KBM-7 (cell line): ENCODE measurements at places on chromosomes 4 and X.

DNA sequence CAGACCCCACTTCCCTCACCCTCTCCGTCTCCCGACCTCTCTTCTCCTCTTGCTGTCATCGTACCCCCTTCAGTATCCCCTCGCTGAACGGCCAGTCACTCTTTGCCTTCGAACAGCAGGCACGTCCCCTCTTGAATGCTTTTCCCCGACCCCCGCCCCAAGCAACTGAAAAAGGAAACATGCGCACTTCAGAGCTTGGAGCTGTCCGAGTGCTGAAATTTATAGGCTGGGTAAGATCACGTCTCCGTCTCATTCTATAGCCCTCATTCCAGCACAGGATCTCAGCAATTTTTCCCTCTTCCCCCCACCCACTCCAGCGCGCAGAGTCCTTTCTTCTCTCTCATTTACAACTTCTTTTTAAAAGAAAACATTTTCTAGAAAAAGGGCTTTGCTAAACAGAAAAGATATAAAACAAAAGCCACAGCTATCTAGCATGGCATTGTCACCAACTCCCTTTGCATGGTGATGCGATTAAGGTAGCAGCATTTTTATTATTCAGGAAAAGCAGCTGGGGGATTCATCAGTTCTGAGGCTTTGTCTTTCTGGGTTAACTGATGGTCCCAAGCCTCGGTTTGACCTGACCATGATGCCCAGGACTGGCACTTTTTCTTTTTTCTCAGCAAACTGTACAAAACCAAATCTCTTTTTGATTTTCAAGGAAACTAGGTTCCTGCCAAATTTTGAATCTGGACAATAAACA, at the start of gene GLRA2:
Gene GLRA2, plus strand, starts transcription at position 247 of the 700 bp plus-strand sequence. CDS start 522 bp downstream, outside the sequence.
- peak; percentile 10 for DNase-seq

GRCh38 chr4:2882341-2882740, 38.7 kb downstream of the ADD1 start:
- no peak for DNase-seq

DNA sequence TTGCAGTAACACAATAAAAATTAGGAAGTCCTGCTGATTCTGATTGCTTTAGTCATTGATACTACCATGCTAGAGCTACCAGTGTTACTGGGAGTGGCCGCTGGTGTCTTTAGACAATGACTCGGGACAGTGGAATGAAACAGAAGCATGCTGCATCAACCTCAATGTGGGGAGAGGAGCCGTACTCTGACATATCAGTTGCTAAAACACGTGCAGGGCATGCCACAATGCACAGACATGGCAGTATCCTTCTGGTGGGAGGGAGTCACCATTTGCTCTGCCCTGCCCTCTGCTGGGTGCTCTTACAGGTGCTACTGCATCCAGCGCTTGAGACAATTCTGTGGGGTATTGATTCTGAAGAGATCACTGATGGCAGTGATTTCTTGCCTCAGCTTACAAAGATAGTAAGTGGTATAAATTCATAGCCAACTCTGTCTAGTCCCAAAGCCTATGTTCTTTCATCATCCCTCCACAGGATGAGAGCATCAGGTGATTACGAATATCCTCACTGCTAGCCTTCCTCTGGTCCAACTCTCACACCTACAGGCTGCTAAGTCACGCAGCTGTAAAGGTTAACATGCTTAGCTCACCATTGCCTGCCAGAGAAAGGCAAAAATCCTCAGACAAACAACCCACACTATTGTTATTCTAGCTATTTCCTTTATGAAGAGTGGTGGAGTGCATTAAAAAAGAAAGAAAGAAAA, 43.7 kb downstream of the NSG1 start:
- DNase-seq = peak; percentile 47

DNA sequence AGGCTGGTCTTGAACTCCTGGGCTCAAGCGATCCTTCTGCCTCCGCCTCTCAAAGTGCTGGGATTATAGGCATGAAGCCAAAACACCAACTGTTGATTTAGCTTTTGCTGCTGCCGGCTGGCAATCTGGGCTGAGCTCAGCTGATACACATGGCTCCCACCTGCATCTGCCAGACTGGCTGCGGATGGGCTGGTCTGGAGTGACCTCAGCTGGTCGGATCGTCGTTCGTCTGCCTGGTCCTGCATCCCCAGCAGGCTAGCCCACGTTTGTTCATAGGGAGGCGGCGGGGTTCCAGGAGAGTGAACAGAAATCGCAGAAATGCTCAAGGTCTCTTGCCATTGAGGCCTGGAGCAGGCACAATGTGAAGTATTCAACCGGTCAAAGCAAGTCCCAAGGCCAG, 74.4 kb upstream of the DDX3X start:
- DNase-seq = no peak

DNA sequence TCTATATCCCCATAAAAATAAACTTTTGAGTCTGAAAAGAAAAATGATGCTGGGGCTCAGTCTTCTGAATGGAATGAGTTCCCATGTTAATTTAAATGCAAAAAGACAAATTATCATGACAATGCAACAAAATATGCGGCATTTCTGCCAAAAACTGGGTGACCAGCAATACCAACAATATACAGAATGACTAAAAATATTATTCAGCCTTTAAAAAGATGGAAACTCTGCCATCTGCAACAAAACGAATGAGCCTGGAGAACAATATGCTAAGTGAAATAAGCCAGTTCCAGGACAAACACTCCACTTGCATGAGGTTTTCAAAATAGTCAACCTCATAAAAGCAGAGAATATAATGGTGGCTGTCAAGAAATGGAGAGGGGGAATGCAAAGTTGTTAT, 558.5 kb downstream of the IL15 start:
- DNase-seq = no peak

- no peak for DNase-seq
Measured at GRCh38 chrX:130039847-130040246, 57.4 kb downstream of the BCORL1 start.

- no peak for DNase-seq
Measured at GRCh38 chr4:94650690-94651089, 107.1 kb upstream of the BMPR1B start.

DNA sequence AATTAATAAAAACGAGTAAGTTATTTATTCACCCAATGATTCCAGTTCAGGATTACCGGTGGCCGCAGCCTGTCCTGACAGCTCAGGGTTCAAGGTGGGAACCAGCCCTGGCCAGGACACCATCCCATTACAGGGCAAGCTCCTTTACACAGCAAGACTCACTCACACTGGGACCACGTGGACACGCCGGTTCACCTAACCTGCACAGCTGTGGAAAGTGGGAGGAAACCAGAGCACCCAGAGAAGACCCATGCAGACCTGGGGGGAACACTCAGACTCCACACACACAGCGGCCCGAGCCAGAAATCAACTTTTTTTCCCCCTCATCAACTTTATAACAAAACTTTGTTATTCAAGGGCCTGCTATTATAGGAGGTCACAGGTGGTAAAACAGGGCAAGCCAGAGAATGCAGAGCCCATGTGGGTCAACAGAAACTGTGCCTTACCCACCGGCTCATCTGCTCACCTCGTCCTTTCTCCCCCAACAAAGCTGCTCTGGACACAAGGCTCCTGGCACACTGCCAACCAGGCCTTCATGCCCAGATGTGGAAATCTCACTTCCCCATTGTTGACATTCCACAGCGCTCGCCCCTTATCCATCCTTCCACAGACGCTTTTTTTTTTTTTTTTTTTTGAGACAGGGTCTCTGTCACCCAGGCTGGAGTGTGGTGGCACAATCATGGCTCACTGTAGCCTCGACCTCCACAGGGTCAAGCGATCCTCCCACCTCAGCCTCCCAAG, 8.0 kb upstream of the ODAPH start:
- peak; percentile 40 for DNase-seq

DNA sequence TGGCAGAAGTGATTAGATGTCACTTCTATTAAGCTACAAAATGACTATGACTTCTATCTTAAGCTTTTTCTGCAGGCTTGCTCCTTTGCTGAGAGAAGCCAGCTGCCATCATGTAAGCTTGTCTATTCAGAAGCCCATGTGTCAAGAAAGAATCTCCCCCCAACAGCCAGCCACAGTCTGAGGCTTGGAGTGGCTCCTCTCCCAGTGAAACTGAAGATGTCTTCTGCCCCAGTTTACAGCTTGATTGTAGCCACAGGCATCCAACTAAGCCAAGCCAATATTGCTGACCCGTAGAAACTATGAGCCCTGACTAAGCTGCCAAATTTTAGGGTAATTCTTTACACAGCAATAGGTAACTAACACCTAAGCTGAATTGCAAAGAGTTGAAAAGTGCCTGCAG, 26.7 kb upstream of the SLC10A7 start:
- DNase-seq = no peak

- no peak for DNase-seq
Measured at GRCh38 chr4:172953896-172954568, 214.6 kb upstream of the GALNT7 start.

GRCh38 chrX:66672106-66672505, 33.2 kb upstream of the EDA2R start:
- no peak for DNase-seq

- no peak for DNase-seq
Measured at GRCh38 chrX:155899366-155899765, 18.2 kb downstream of the VAMP7 start.

DNA sequence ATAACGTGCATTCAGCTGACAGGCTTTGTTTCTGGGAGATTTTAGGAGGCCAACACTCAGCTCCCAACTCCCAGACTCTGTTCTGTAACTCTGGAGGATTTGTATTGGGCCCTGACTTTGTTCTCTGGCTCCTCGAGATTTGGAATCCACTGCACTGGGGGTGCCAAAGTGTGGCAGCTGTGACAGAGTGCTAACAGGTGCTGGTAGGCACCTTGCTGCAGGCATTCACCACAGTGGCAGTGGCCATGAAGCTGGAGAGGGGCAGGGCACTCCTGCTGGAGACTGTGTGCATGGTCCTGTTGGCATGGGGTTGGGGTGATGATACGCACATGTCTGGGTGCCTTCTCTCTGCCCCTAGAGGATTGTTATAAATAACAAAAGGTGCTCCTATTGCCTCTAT, 1094.9 kb upstream of the SLIT2 start:
- DNase-seq = no peak

DNA sequence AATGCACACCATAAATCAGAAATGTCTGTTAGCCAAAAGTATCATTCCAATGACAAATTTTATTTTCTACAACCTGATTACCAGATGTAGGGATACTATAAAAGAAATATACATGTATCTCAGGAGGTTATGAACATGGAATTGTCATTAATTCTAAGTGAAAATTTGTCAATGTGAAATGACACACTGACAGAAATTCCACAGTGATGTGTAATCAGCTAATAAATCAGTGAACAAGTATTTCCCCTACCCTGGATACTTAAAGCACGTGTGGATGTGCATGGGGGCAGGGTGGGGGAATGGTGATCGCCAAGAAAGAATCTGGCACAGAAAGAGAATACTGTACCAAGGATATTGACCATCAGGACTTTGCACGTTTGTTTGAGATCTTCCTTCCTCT, 123.6 kb downstream of the SH3RF1 start:
- no peak for DNase-seq

DNA sequence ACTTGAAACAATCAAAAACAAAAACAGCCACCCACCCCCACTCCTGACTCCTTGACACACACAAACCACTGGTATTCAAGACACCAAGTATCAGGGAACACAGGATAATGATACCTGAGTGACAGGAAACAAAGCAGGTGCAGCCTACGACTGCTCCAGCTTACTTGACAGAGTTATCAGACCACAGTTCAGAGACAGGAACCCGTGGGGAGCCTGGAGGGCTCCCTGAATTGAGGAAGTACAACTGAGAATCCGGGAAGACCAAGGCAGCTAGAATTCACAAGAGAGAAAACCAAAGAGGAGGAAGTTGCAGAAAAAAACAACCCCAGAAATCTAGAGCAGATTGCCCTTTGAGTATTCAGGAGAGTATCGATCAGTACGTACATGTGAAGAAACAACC, 20.5 kb downstream of the COMMD8 start:
- peak; percentile 87 for DNase-seq

GRCh38 chr4:84606645-84607044, 23.7 kb downstream of the CDS1 start:
- DNase-seq = no peak

DNA sequence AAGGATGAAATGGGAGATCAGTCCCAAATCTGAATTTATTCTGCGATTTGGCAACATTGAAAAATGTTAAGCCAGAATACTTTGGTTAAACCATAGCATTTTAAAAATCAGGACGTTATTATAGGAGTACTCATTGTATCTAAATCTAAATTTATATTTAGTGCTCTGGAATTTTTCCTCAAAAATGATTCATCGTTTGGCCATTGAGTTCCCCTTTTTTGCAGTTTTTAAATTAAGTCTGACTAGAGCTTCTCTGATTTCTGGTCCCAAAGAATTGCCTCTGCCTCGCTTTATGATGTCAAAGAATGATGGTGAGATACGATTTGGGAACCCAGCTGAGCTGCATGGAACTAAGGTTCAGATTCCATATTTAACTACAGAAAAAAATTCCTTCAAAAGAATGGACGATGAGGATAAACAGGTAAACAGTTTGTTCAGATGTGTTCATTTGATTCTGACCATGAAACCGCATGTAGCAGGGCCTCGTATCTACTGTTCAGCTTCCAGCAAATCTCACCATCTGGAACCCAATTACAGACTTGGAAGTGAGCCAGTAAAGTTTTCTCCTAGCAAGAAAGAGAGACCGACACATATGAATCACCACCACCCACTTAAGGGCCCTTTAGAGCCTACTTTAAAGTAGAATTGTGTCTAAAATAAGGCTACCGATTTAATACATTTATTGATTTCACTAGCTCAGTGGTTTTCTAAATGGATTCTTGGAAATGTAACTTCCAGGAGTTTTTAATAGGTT, 75.6 kb downstream of the REPS2 start:
- DNase-seq = peak; percentile 28

DNA sequence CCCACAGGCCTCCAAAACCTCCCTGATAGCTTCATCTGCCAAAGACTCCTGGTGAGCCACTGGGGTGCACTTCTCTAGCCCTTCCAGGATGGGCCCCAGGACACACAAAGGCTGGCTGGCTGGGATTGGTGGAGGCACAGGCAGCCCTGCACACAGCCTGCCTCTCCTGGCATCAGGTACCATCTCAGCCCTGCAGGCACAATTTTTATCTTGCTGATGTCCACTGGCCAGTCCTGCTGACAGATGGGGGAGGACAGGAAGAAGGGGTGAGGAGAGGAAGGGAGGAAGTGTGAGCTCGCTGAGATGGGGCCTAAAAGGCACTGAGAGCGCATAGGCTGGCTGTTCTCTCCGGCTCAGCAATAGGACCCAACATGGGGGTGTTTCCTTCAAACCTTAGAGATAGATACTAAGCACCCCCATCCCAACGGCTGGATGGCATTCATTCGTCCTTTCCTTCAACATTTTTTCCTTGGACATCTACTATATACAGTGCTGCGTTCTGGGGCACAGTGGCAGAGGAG, 92.7 kb downstream of the PJA1 start:
- no peak for DNase-seq

GRCh38 chrX:113594123-113594841, 753.7 kb upstream of the AMOT start:
- no peak for DNase-seq

- DNase-seq = no peak
Measured at GRCh38 chrX:151743651-151744470, 9.3 kb downstream of the CNGA2 start.

DNA sequence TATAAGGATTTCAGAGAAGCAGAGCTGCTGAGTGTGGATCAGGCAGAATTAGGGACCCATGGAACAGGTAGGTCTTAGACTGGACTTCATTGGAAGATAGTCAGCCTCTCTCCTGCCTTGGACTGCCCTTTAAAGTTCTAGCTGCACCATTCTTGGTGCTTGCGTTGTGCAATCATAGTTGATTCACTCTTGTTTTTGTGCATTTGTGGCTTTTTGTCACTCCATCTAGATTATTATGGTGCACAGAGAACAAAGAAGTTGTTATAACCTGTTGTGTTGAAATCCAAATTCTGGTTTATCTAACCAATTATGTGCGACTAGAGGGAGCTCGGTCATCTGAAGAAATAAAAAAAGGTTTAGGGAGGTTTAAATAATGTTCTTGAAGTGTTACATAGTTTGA, 59.3 kb downstream of the JADE1 start:
- no peak for DNase-seq
